ENCODE measurements at places on chromosomes 13 and 19.
A peak's percentile ranks its signal among the peaks of the same experiment; 100 is the strongest.

- DNase-seq = no peak
- H3K27ac ChIP-seq = no peak overlapping the region
- no peaks in the 10 kb centered on the region for H3K36me3 ChIP-seq
- no peaks in the 10 kb centered on the region for H3K27me3 ChIP-seq
- H3K4me1 ChIP-seq = peaks cover 6% of the 10 kb centered on the region
These were observed 51.4 kb downstream of the UBL3 start for GRCh38 chr13:29799041-29799440.

- no peak for DNase-seq
- H3K4me3 ChIP-seq = no peak overlapping the region
- no peaks in the 10 kb centered on the region for H3K27me3 ChIP-seq
These were observed 172.7 kb upstream of the MAB21L1 start for GRCh38 chr13:35649162-35649561.

GRCh38 chr19:43872547-43873336 is 45.6 kb downstream of the ZNF283 start:
- no peaks in the 10 kb centered on the region for H3K36me3 ChIP-seq
- peaks cover 3% of the 10 kb centered on the region for H3K27me3 ChIP-seq
- no peak for DNase-seq
- H3K4me1 ChIP-seq = no peaks in the 10 kb centered on the region

GRCh38 chr19:15259907-15260306 is 27.7 kb upstream of the EPHX3 start:
- no peaks in the 10 kb centered on the region for H3K27me3 ChIP-seq
- DNase-seq = no peak
- H3K4me3 ChIP-seq = no peak overlapping the region
- peaks cover 96% of the 10 kb centered on the region for H3K36me3 ChIP-seq

DNA sequence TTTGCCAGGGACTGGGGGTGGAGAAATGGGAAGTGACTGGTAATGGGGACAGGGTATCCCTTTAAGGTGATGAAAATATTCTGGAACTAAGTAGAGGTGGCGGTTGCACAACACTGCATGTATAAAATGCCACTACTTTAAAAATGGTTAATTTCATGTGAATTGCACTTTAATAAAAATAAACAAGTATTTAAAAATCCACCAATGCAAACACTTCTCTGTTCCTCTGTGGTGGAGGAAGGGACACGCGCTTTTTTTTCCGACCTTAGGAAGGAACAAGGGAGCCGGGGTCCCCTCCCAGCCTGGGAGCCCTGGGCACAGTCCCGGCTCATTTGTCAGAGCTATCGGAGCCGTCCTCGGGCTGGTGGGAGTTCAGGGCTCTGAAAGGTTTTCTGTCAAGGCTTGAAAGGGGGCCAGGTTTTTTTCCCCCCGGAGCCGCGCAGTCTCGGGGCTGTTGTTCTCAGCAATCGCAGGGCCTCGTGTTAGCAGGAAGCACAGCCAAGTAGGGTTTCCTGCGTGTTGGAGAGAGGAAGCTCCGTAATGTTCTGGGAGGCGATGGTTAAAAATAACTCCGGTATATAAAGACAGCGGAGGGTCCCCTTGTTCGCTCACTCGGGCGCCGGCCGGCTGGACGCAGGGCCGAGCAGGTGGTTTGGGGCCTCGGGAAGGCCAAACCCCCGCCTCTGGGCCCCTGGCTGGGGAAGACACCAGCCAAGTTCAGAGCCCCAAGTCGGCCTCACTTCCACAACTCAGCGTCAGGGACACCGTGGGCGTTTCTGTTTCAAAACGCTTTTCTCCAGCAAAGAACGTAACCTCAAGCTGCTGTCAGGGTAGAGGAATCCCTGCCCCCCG is 41.2 kb upstream of the KLF2 start:
- H3K4me1 ChIP-seq = peaks cover 8% of the 10 kb centered on the region
- H3K27me3 ChIP-seq = peaks cover 20% of the 10 kb centered on the region
- peak overlapping the region; percentile 38 for H3K4me3 ChIP-seq
- peak overlapping the region; percentile 68 for H3K27ac ChIP-seq

GRCh38 chr13:60691268-60691667 is 294.2 kb downstream of the TDRD3 start:
- H3K27me3 ChIP-seq = no peaks in the 10 kb centered on the region
- DNase-seq = no peak
- no peak overlapping the region for H3K27ac ChIP-seq
- H3K4me1 ChIP-seq = no peaks in the 10 kb centered on the region
- H3K4me3 ChIP-seq = no peak overlapping the region

DNA sequence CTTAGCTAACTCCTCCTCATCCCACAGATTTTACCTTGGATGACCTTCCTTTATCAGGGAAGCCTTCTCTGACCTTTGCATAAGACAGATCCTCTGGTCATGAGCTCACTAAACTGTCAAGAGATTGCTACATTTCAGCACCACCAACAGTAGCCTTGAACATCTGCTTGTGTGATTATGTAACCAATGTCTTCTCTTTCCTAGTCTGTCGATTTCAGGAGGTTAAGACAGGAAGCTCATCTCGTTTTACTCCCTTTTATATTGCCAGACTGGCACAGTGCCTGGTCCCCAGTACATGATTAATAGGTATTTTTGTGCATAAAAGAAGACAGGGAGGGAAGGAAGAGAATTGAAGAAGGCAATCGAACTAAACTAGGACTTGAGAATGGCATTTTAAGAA is 1697.7 kb downstream of the EFNB2 start:
- no peak overlapping the region for H3K27ac ChIP-seq
- DNase-seq = no peak
- no peaks in the 10 kb centered on the region for H3K36me3 ChIP-seq
- H3K27me3 ChIP-seq = no peaks in the 10 kb centered on the region

GRCh38 chr19:16038196-16038695 is 38.0 kb upstream of the TPM4 start:
- DNase-seq = no peak
- no peak overlapping the region for H3K4me3 ChIP-seq
- H3K27ac ChIP-seq = no peak overlapping the region
- no peaks in the 10 kb centered on the region for H3K4me1 ChIP-seq
- peaks cover 13% of the 10 kb centered on the region for H3K27me3 ChIP-seq
- H3K36me3 ChIP-seq = no peaks in the 10 kb centered on the region

GRCh38 chr13:38365661-38366060 is 16.0 kb downstream of the UFM1 start:
- peaks cover 23% of the 10 kb centered on the region for H3K36me3 ChIP-seq
- DNase-seq = no peak
- no peak overlapping the region for H3K4me3 ChIP-seq
- no peaks in the 10 kb centered on the region for H3K27me3 ChIP-seq
- H3K4me1 ChIP-seq = no peaks in the 10 kb centered on the region

DNA sequence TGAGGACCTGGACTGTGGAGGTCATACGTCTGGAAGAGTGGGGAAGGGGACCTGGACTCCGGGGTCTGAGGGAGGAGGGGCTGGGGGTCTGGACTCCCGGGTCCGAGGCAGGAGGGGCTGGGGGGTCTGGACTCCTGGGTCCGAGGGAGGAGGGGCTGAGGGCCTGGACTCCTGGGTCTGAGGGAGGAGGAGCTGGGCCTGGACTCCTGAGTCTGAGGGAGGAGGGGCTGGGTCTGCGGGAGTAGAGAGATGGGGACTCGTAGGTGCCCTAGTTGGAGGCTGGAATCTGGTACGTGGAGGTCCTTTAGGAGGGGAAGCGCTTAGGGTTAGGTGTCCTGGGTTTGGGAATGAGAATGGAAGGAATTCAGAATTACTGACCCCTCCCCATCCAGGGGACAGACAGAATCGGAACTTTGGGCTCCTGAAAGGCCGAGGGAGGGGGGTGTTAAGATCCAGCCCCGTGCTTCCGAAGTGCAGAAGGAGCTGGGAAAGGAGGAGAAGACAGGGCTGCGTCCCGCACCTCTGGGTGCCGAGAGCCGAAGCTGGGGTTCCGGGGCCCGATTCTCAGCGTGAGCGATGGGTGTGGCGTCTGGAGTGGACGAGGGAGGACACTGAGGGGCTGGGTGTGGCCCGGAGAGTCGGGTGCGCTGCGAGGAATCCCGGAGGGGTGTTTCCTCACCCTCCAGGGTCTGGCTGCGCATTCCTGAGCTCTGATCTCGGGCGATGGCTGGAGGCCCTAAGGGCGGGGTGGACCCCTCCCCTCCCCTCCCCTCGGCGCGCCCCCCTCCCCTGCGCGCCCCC is 608 bp downstream of the MYADM start:
- no peaks in the 10 kb centered on the region for H3K27me3 ChIP-seq
- peak overlapping the region; percentile 98 for H3K4me3 ChIP-seq
- peak overlapping the region; percentile 99 for H3K27ac ChIP-seq
- H3K4me1 ChIP-seq = peaks cover 25% of the 10 kb centered on the region
- DNase-seq = no peak

DNA sequence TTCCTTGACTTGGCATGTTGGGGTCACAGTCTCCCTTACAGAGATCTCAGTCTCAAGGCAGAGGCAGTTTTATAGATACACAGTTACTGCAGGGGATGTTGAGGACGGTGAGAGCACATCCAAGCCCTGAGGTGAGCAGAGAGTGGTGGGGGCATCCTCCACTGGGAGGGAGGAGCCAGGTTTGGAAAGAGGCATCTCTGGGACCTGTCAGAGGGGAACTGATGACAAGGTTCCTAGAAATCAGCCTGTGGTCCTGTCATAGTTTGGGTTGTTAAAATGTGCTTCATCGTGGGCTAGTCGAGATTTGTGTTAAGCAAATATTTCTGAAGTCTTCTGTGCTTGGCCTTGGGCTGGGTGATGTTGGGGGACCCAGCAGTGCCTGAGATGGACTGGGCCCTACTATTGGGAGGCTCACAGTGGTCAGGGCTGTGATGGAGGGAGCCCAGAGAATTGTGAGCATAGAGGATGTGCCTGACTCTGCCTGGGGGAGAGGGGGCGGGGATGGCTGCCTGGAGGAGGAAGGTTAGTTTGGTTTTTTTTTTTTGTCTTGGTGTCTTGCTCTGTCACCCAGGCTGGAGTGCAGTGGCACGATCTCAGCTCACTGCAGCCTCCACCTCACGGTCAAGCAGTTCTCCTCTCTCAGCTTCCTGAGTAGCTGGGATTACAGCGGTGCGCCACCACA is 3.9 kb downstream of the SUPT5H start:
- no peak overlapping the region for H3K4me3 ChIP-seq
- DNase-seq = no peak
- H3K27ac ChIP-seq = no peak overlapping the region

GRCh38 chr13:107091428-107091827 is 523.5 kb upstream of the ARGLU1 start:
- no peaks in the 10 kb centered on the region for H3K36me3 ChIP-seq
- H3K27ac ChIP-seq = no peak overlapping the region
- no peak for DNase-seq
- no peaks in the 10 kb centered on the region for H3K4me1 ChIP-seq
- H3K4me3 ChIP-seq = no peak overlapping the region

DNA sequence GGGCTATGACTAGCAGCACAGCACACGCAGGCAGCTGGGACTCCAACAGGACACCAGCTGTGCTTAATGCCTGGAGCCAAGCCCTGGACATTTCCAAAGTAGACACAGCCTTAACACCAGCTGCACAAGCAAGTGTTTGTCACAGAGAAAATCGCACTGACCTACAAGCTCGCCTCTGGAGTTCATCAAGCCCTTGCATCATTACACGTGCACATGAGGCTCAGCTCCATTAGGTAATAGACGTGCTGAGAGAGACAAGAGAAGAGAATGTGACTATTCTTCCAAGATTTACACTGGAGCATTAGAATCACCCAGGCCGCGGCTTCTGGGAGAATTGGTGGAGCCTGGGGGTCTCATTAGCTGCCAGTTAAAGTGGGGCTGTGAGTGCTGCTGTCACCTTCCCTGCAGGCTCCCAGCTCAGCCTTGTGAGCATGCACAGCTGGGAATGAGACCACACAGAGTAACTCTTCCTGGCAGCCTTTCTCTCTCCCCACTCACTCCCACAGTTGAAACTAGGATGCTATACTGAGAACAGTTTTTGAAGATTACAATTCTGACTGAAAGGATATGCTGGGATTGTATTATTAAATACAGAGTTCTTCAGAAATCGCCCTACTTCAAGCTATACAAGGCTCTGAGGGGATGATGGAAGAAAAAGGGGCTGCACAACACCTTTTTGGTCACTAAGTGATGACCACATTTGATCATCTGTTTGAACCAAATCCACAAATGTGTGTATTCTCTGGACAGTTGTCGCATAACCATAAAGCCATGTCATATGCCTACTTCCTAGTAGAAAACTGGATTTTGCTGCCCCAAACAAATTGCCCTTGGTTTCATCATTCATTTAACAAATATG is 10.5 kb downstream of the STOML3 start:
- no peak overlapping the region for H3K27ac ChIP-seq
- no peaks in the 10 kb centered on the region for H3K4me1 ChIP-seq
- H3K27me3 ChIP-seq = no peaks in the 10 kb centered on the region
- DNase-seq = no peak
- H3K4me3 ChIP-seq = no peak overlapping the region

GRCh38 chr19:10748927-10749434 is 31.1 kb downstream of the DNM2 start:
- peaks cover 76% of the 10 kb centered on the region for H3K4me1 ChIP-seq
- H3K4me3 ChIP-seq = no peak overlapping the region
- DNase-seq = no peak
- H3K27me3 ChIP-seq = no peaks in the 10 kb centered on the region
- H3K27ac ChIP-seq = no peak overlapping the region
- H3K36me3 ChIP-seq = peaks cover 8% of the 10 kb centered on the region

GRCh38 chr19:55228015-55228391 is 560 bp downstream of the TMEM86B start:
- H3K36me3 ChIP-seq = peaks cover 72% of the 10 kb centered on the region
- no peaks in the 10 kb centered on the region for H3K27me3 ChIP-seq
- no peak overlapping the region for H3K27ac ChIP-seq
- no peak overlapping the region for H3K4me3 ChIP-seq
- no peak for DNase-seq

GRCh38 chr13:57286511-57287098 is 119.6 kb downstream of the PRR20E start:
- no peaks in the 10 kb centered on the region for H3K27me3 ChIP-seq
- no peak overlapping the region for H3K4me3 ChIP-seq
- no peaks in the 10 kb centered on the region for H3K36me3 ChIP-seq
- no peaks in the 10 kb centered on the region for H3K4me1 ChIP-seq
- no peak overlapping the region for H3K27ac ChIP-seq
- DNase-seq = no peak

- H3K4me1 ChIP-seq = peaks cover 53% of the 10 kb centered on the region
- H3K36me3 ChIP-seq = no peaks in the 10 kb centered on the region
- peak overlapping the region; percentile 72 for H3K27ac ChIP-seq
- no peak for DNase-seq
These were observed 55.4 kb upstream of the ATP12A start for GRCh38 chr13:24624801-24625231.

Data from T-cell (primary cell).